ENCODE measurements at places on chromosomes 4 and X.

GRCh38 chrX:139125916-139126315 lies 404.6 kb upstream of the F9 start:
- DNase-seq, result no peak

- peak; percentile 10 for DNase-seq
These were observed 465.5 kb upstream of the CTSO start for GRCh38 chr4:156419080-156419685.

DNA sequence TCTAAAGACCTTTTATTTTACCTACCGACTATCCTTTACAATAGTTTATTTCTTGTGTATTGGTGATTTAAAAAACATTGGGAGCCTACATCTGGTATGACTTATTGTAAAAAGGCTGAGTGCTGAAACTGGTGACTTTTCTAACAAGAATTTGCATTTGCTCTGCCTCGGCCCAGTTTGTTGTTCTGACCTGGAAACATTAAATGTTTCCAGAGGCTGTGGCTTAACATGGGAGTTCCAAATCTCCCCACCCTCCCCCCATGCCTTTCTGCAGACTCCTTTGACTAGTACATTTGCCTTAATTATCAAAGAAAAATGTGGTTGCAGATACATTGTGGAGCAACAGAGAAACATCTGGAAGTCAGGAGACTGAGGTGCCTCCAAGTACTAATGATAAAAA lies 39.8 kb downstream of the SPCS3 start:
- DNase-seq, result peak; percentile 74

- DNase-seq, result peak; percentile 8
These were observed 123.3 kb downstream of the SLC10A7 start for GRCh38 chr4:146398404-146398803.

DNA sequence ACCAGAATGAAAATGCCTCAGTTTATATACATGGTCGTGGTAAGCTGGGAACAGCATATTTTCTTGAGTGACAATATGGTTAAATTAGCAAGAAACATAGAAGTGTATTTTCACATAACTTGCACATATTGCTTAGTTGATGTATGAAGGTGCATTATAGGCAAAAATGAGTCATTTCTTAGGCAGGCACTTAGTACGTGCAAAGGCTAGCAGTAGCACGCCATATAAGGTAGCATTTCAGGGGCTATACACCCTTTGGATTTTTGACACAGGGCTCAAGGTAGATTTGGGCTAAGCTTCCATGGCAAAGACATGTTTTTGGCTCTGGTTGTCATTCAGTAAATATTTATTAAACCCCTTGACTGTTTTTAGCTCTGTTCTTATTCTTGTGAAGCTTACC lies 33.1 kb downstream of the PCDH7 start:
- DNase-seq, result no peak

DNA sequence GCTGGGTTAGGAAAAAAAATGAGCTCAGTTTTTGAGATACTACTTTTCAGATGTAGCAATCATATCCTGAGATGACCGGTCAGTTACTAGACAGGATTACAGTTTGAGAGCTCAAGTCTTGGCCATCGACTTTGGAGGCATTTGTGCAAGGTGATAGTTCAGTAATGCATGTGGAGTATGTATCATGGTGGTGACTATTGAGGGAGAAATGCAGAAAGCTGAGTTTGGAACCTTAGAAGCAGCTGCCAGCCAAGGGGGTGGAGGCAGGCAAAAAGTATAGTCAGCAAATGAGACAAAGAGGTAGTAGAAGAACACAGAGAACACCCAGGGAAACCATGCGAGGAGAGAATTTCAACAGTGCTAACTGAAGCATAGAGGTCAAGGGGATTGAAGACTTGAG lies 48.7 kb upstream of the SLC4A4 start:
- peak; percentile 67 for DNase-seq

DNA sequence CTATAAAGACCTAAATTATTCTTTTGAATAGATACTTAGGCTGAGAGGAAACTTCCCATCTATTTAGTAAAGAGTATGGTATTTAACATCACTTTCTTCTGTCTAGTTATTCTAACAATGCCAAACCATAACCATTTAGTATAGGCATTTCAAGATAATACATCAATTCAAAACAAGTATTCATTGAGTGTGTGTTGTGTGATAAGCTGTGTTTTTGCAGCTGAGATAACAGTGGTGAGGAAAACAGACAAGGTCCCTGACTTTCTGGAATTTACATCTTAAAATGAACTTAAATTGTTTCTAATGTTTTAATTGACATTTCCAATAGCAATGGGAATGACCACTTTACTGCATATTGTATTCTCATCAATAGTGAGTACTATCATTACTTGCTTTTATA lies 22.4 kb upstream of the TSPAN5 start:
- DNase-seq, result no peak

DNA sequence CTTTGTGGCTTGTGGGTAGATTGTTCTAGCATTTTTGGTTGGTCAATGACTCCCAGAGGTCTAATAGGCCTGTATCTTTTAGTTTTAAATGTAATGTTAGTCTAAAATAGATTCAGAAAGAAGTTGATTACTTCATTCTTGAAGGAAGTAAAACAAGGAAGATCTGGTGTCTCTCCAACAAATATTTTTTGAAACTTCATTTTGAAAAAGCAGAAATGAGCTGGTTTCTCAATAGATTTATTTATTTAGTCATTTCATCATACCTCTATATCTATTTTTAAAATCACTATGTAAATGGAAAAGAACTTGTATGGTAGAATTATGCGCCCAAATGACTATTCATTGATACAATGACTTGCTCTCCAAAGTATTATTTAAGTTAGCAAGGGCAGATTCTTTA lies 7.2 kb downstream of the HTR2C start:
- DNase-seq, result no peak

DNA sequence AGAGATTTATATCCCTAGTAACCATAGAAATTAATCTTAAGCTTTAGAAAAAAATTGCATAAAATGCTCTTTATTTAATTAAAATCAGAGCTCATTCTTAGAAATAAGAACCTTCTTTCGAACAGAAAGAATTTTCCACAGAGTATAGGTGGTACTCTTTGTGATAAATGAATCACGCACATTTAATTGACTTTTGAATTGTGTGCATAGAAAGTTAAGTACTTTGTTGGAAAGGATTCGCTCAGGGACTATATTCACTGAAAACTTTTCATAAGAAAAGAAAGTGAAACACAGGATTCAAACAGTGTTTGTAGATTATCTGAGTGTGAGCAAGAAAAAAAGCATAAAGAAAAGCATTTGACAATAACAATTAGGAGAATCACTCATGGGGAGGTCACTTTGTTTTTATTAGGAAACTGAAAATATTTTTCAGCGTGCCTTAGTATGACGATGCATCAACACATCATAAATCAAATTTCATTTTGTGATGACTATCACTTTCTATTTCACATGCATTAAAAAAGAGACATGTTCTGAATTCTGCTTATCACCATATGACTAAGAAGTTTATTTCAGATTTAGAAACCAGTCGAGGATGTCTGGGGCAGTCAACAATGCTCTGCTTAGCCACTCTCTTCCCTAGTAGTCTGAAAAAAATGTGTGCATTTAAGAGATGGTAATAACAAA lies 49.5 kb downstream of the STX18 start:
- DNase-seq, result peak; percentile 51

DNA sequence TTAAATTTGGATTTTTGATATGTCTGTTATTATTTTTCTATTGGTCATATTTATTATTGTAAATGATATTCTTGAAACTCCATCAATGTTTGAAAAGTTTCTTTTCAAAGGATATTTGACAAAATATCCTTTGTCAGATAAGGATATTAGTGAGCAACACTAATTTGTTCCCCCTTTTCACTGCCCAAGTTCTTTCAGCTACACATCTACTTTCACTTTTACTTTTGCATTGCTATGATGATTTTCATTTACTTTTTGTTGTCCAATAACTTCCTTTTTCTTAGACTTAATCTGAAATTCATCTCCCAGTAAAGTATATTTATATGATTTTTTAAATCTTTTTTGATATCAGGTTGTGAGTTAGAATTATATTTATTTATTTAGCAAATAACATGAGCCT lies 542.3 kb upstream of the ADGRL3 start:
- no peak for DNase-seq

GRCh38 chrX:140440876-140441275 lies 64.0 kb downstream of the SOX3 start:
- DNase-seq, result no peak

DNA sequence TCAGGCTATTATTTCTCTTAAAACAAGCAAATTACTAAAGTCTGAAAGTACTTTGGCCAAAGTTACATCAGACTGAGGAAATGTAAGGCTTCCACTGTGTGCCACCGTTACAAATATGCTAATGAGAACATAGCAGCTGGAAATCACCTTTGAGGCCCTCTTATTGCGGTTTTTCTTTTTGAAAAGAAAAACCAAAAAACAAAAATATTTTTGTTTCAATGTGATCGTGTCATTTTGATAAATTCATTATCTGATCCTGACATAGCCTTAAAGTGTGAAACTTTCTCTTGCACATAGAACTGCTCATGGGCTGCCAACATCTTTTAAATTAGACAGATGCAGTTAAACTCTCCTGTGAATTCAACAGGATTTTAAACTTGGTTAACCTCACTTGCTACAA lies 2.8 kb upstream of the TIFA start:
- DNase-seq, result no peak

GRCh38 chrX:136827026-136827425 lies 46.3 kb upstream of the ARHGEF6 start:
- no peak for DNase-seq

DNA sequence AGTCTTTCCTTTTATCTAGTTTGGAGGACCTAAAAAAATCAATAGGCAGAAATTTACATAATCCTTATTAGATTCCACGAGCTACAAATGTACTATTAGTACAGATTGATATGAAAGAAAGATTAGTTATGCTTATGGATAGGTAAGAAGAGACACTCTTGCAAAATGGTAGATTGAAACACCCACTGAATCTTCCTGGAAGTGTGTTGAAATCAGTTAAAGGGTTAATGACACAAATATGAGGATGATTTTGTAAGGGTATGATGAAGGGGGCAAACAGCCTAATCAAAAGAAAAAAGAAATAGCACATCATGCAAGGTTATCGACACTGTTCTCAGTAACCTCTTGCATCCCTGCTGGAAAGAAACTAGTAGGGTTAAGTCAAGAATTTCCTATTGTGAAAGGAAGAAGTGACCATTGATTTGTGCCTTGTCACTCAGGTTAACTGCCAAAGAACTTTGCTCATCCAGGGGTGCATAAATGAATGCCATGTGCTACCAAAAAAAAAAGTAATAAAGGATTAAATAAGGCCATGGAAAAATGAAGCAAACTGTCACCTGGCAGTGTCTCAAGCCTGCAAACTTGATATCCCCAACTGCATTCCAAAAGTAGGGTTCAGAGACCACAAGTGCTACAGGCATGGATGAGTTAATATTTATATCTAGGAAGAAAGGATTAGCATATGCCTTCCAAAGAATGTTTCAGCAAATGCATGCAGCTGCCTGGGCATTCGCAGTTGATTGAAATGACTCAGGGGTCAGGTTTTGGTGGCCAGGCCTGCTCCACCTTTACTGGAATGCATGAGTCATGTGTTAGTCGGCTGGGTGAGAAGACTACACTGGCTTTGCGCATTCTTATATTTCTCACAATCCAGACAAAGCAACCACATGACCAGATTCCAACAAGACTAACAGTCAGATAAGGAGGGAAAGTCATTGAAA lies 78.3 kb upstream of the ATXN3L start:
- peak; percentile 75 for DNase-seq

- no peak for DNase-seq
These were observed 19.1 kb downstream of the ATP5ME start for GRCh38 chr4:654871-655463.

DNA sequence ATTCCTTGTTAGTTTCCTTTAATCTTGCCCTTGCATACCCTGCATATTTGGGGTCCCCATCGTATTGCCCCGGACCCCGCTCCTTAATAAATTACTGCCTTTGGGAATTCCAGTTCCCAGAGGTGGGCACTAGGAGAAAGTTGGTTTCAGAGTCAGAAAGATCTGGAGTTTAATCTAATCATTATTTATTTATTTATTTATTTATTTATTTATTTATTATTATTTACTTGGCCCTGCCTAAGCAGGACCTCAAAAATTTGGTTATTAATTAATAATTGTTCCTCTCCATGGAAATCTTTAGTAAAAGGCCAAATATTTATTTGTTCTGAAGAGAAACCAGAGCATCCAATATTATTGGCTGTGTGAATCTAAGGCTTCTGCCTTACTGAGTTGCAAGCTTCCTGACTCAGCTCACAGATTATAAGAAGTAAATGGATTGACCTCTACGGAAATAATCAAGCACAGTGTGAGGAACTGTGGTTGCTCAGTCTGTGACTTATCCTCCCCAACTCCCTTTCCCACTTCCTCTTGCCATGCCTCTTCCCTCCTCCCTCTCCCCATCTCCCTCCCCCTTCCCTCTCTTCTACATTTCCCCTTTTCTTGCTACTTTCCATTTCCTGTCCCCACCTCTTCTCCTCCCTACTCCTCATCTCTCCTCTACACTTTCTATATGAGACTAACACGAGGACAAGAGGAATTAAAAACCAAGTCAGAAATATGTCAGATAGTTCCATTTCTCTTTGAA lies 61.5 kb upstream of the AP1S2 start:
- no peak for DNase-seq

DNA sequence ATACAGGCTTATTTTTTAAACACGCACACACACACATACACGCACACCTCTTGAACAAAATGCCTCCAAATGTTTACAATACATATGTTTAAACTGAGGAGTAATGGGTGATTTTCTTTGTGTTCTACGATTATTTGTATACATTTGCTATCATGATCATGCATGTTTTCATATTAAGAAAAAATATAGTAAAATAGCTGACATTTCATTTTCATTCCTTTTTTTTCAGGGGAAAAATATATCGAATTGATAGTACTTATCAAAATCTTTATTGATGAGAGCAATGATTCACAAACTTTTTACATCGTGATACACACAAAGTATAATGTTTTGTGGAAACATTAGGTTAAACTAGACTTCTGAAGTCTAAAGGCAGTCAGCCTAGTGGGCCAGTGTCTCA lies 618.9 kb downstream of the TECRL start:
- DNase-seq, result no peak

GRCh38 chr4:175614890-175615289 lies 197.2 kb downstream of the GPM6A start:
- DNase-seq, result no peak

- no peak for DNase-seq
These were observed 841.1 kb downstream of the CENPC start for GRCh38 chr4:66704243-66704642.

GRCh38 chr4:161581262-161582230 lies 582.3 kb downstream of the FSTL5 start:
- DNase-seq, result no peak

GRCh38 chr4:967113-968104 lies 6.0 kb downstream of the DGKQ start:
- no peak for DNase-seq

- DNase-seq, result no peak
These were observed 19.9 kb upstream of the C4orf51 start for GRCh38 chr4:145660064-145660463.

DNA sequence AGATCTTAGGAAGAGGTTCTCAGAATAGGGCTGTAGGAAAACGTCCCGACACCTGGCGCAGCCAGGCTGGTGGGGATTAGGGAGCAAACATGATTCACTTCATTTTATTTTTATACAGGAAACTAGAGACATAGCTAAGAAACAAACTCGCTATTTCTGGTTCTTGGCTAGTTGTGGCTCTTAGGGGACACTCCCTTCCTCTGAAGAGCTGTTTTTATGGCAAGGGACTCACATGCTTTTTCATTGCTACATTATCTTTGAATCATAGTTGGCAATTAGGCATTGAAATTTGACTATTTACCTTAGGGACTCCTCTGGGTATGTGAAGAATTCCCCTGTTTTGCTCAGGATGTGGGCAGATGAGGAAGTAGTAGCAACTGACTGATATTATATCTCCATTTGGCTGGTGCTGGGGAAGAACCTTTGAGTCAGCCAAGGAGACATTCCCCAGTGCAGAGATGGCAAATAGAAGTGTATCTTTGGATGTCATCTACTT lies 174.5 kb downstream of the SMIM20 start:
- DNase-seq, result peak; percentile 52
